ENCODE measurements at places on chromosomes 3 and 15.
A peak's percentile ranks its signal among the peaks of the same experiment; 100 is the strongest.

DNA sequence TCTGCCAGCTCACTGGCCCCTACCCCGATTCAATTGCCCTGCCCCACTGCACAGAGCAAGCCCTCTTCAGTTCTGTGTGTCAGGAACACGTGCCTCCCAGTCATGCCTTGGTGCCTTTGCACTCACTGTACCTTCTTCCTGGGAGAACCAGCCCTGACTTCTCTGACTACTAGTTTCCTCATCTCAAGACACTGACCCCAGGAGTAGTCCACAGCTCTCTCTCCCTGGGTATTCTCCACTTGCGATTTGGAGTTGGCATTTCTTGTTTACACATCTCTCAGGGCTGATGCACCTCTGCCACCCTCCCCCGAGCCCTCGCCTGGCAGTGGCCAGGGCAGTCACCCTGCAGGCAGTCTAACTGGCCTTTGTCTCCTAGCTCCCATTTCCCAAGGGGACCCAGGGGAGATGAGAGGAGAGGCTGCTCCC, 5.7 kb downstream of the CISH start:
- no peak for DNase-seq

GRCh38 chr3:84959470-84960271, 882 bp downstream of the CADM2 start:
- no peak for DNase-seq

- peak; percentile 51 for DNase-seq
Observed at GRCh38 chr15:59885832-59886231, 118.3 kb upstream of the FOXB1 start.

DNA sequence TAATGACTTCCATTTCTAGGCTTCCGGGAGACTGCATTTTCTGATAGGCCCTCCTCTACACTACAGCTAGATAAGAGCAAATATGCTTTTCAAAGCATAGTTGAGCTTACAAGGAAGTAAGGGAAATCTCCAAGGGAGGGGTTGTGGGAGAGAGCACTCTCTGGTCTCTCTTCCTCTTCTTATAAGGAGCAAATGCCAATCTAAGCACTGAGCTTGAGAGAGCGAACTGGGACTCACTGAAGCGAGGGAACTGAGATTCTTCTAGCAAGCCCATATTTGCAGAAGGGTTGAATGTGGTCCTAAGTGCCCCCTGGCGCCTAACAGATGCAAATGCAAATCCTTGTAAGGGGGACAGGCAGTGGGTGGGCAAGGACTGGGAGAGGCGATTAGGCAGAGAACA, 164.8 kb downstream of the ERC2 start:
- DNase-seq, result no peak

DNA sequence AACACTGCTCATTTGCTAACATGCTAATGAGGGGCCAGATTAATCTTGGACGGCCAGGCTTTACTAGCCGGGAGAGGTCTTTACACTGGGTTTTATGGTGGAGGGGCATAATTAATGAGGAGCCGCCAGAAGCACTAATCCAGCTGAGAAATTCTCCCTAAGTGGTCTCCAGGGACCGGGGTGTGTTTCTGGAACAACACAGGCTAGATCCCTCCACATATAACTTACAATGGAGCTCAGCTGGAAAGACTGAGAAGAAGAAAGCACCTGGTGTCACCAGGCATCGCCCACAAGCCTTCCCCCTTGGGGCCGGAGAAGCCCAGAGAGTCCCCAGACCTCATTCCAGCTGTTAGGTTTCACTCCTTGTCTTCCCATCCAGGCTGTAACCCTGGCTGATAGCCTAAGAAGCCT, 127.5 kb downstream of the MEGF11 start:
- no peak for DNase-seq

- DNase-seq, result no peak
Observed at GRCh38 chr3:24012589-24013269, 67.6 kb downstream of the NR1D2 start.

- no peak for DNase-seq
Observed at GRCh38 chr15:80426316-80426715, 22.1 kb downstream of the ARNT2 start.

DNA sequence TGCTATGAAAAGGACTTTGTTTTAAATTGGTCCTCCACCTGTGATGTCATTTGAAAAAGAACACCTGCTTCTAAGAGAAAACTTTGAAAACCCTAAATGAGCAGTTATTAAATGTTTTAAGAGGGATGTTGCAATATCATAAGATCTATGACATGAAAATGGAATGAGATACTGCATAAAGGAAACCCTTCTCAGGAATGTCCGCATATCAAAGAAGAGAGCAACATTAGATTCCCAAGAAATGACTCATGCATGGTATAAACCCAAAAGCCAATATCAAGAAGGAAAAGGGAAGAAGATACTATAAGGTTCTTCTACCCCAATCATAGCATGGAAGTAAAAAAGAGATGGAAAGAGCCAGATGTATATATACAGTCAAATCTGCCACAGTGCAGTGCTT, 627.5 kb upstream of the LMCD1 start:
- peak; percentile 12 for DNase-seq

DNA sequence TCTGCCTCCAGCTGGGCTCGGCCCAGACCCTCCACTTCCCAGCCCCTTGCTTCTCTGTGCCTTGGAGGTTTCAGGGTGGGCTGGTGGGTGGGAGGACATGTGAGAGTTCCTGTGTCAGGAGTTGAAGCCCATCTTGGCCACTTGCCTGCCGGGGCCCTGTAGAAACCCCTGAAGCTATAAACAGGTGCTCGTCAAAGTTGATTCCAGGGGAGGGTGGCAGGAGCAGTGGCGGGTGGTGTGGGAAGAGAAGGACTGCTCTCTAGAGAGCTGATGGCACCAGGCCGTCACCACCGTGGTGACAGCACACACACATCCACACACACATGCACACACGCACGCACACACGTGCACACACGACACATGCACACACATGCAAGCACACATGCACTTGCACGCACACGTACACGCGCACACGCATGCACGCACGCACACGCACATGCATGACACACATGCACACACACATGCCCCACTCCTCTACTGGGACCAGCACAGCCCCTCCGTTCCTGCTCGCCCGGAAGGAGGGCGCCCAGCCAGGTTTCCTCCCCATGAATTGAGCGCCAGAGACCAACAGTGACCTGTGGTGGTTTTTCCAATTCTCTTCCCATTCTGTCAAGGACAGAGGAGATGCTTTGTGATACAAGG, 56.3 kb upstream of the CGNL1 start:
- DNase-seq, result no peak

GRCh38 chr15:69784798-69785566, 312.7 kb downstream of the TLE3 start:
- DNase-seq, result no peak

GRCh38 chr3:20141851-20142250, 44.2 kb downstream of the SGO1 start:
- peak; percentile 15 for DNase-seq

DNA sequence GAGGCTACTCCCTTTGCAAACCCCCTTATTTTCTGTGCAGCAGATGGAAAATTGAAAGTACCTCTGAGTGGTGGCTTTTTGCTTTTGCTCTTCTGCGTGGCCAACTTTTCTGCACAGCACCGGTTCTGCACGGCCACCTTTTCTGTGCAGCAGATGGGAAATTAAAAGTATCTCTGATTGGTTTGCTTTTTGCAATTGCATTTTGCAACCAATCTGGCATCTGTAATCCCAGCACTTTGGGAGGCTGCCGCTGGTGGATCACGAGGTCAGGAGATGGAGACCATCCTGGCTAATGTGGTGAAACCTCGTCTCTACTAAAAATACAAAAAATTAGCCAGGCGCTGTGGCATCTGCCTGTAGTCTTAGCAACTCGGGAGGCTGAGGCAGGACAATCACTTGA, 79.5 kb upstream of the CHMP2B start:
- DNase-seq, result no peak

DNA sequence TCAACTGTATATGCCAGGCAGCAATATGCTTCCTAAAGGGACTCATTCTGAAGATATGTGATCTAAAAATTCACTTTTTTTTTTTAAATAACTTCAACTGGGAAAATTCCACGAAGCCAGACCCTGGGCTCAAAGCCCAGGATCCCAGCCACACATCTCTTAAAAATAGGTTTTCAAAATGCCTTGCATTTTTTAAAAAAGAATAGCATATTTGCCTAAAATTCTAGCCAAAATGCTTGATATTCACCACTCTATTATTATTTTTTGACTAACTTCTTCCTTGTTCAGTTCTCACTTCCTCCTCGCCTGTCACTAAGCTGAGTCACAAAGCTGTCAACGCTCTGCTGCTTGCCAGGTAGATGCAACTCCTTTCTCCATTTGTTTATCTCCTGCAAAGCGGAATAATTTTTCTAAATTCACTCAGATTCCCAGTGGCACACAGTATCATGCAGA, 28.0 kb upstream of the VGLL4 start:
- no peak for DNase-seq

DNA sequence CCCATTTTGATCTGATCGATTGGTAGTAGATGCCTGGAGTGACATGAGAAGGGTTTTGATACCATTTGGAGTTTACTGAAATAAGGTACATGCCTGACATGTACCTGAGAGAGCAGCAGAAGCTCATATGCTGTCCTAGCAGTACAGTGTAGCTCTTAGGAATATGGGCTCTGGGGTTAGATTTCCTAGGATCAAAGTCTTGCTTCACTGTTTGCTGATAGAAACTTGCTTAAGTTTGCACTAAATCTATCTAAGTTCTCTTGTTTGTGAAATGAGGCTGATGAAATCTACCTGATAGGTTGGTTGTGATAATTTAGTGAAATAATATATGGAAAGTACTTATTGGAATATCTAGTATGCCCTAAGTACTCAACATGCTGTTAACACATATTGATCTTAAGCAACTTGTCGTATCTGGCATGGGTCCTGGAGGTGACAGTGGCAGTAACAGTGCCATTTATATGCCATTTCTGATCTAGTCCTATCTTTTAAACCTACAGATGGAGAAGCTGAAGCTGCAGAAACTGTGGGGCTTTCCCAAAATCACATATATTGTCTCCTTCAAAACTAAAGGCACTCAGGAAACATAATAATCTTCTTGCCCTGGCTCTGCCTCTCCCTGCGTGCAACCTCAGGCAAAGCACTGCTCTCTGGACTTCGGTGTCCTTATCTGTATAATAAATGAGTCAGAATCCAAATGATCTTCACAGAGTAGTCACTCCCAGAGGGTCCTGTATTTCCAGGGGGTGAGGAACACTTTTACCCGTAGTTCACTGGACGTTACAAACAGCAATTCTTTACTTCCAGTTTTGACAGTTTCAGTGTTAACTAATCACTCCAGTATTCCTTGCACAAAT, 223.6 kb upstream of the SETMAR start:
- DNase-seq, result no peak

- peak; percentile 59 for DNase-seq
Observed at GRCh38 chr3:25783661-25784512, 644 bp upstream of the NGLY1 start.

GRCh38 chr3:128508852-128509251, 15.9 kb upstream of the GATA2 start:
- no peak for DNase-seq

- DNase-seq, result no peak
Observed at GRCh38 chr3:133757701-133758567, 11.7 kb downstream of the TF start.

- no peak for DNase-seq
Observed at GRCh38 chr15:67746450-67746849, 78.9 kb upstream of the SKOR1 start.

DNA sequence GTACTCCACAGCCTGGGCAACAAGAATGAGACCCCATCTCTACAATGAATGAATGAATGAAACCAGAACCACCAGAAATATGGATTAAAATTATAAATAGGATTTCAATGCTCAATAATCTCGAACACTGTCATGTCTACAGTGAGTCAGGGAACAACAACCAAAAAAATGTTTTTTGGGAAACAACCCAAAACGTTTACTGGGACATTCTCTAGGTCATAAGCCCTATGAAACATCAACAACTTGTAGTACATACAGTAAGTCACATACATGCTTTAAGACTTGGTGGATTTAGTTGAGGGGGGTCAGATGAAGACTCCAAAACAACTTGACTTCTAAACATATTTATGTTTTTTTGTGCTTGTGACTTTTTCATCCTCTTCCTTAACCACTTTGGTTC, 511.2 kb downstream of the FOXP1 start:
- no peak for DNase-seq

- DNase-seq, result no peak
Observed at GRCh38 chr3:76132154-76132470, 346.8 kb upstream of the ZNF717 start.

DNA sequence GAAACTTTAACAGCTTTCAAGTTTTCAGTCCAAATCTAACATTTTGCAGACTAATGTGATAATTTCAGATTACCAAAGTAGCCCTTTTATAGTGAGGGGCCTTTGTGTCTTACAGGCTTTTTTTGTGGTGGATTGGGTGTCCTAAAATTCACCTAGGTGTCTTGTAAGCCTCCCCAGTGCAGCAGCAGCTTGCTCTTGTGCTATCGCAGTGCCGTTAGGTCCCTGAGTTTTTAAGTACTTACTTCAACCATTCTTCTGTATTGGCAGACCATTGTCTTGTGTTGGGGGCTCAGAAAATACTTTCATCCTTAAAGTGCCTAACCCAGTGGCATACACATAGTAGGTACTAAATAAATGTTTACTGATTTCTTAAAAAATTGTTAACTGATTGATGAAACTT, 2.1 kb downstream of the PDE8A start:
- no peak for DNase-seq

GRCh38 chr3:124926426-124927101, 8.0 kb downstream of the MUC13 start:
- DNase-seq, result no peak

DNA sequence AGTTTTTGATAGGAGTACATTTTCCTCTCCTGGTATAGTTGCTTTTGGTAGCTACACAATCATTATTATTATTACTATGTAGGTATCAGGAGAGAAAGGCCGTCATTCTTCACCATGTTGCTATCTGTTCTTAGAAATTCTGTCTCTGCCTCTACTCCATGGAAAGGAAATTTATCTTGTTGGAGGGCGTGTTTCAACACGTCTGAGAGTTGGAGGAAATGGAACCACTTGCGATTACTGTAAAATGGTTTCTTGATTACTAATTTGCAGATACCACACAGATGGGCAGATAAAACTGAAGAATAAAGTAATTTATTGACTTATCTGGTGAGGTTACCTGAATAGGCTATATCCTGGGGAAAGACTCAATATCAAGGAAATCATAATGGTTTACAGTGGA, 488.4 kb downstream of the NR2F2 start:
- no peak for DNase-seq

DNA sequence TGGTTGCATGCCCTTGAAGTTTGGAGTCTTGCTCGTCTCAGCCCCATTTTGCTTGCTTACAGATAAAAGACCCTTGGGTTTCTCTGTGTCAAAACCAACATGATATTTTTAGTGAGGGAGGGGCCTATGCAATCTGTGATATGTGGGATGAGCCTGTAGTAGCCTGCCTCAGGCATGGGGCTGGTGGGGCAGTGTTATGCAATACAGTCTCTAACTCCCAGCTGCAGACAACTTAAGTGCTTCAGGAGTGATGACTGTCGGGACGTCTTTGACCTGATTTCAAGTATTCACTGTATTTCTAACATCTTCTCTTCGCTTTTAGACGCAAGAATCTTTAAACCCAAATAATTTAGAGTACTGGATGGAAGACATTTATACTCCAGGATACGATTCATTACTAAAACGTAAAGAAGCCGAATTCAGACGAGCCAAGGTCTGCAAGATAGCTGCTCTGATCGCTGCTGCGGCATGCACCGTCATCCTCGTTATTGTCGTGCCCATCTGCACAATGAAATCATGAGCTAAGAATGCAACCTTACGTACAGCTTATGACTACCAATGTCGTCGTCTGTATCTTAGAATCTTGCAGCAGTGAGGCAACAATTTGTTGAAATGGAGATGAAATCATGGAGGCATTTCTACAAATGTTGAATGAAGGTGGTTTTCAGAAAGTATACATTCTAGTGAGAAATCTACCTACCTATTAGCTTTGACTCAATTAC, 35.9 kb downstream of the MINAR1 start:
- no peak for DNase-seq

- DNase-seq, result no peak
Observed at GRCh38 chr3:118544458-118544857, 490.2 kb downstream of the IGSF11 start.

Data from COLO829 (cell line).